H54 (cell line): ENCODE measurements at places on chromosomes 3 and 15.

GRCh38 chr3:128787256-128788253, 61.6 kb downstream of the RAB7A start:
- no peak for DNase-seq

GRCh38 chr3:71307991-71308697, 275.4 kb downstream of the FOXP1 start:
- no peak for DNase-seq

- DNase-seq, result no peak
These were observed 475.0 kb upstream of the CBLB start for GRCh38 chr3:106343811-106344210.

DNA sequence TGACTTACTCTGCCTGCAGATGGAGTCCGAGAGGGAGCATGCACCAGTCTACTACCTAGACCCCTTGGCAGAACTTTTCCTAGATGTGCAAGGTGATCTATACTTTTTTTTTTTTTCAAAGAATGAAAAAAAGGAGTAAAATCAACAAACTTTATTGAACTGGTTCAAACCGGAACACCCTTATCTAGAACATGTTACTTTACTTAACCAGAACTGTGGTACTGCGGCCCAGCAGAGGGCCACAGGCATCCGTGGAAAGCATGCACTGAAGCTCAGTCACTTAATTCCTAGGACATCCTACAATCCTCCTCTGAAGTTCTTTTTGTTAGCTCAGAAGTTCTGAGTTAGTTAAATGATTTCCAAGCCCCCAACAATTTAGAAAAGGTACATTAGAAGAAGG, 21.6 kb downstream of the CHAC1 start:
- no peak for DNase-seq

GRCh38 chr15:40984964-40985363, 31.7 kb downstream of the CHAC1 start:
- DNase-seq, result peak; percentile 82

DNA sequence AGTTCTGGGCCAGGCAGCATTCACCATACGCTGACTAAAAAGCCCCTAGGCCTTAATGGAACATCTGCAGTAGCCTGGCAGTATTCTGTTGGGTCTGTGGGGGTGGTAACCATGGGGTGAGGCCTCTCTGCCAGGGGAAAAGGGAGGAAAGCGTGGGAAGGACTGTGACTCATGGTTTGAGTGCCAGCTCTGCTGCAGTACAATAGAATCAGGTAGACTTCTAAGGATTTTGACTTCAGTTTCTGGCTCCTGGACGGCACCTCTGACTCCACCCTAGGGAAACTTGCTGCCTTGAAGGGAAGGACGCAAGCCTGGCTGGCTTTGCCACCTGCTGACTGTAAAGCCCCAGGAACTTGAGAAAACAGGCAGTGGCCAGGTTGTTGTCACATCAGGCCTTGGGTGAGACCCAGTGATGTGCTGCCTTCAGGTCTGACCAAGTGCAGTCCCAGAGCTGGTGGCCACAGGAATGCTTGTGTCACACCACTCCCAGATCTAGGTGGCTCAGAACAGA, 148.6 kb downstream of the SUCNR1 start:
- no peak for DNase-seq

- no peak for DNase-seq
These were observed 241.3 kb downstream of the UBE2E2 start for GRCh38 chr3:23444386-23444785.

GRCh38 chr15:42286445-42287029, 13.3 kb upstream of the TMEM87A start:
- no peak for DNase-seq

DNA sequence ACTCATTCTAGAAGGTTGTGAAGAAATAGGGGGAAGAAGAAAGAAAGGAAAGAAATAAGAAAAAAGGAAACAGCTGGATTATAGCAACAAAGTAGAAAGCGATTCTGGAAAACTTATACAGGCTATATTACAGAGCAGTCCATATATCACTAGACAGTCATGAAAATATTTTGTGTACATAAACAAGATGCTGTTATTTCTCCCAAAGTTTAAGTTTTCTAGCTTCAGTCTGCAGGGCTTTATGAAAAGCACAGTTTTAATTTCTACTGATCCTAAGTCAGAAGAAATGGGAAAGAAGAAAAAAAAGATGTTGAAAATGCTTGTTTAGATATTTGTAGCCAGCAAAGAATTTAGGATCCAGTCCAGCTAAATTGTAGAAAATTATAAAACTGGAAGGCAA, 321.4 kb upstream of the NDN start:
- DNase-seq, result no peak

GRCh38 chr3:21290557-21290956, 460.5 kb downstream of the ZNF385D start:
- DNase-seq, result no peak

DNA sequence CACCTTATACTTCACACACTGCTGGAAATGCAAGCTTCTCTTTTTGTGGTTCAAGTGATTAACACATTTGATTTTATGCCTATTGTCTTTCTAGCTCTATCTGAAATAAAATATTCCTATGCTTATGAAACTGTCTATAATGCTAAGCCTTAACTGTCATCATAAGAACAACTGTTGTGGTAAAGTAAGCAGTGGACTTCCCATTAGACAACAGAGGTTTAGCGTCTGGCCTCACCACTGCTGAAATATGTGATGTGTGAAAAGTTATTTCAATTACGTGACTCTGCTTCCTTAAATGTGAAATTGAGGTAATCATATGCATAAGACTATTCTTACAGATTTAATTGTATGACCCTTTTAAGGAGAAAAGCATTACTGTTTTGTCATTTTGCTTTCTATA, 140.2 kb upstream of the LYSMD4 start:
- no peak for DNase-seq

- DNase-seq, result peak; percentile 12
These were observed 24.3 kb downstream of the FILIP1L start for GRCh38 chr3:100089812-100090668.

- DNase-seq, result no peak
These were observed 33.5 kb downstream of the TGFBR2 start for GRCh38 chr3:30639937-30640336.

DNA sequence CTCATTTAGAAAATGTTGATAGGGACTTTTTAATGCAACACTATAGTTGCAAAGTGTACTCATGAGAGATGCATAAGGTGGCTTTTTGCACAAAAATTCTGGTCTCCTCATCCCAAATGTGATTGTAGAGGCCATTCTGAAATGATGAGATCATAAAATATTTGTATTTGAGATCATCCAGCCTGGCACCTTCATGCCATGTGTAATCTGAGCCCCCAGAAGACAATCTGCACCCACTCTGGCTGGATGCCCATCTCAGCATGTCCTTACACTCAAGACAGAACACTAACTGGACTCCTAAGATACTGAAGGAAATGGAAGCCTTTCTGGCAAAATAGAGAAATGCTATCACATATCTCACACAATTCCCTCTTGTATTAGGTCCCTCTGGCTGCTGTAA, 49.2 kb downstream of the SLC7A14 start:
- no peak for DNase-seq

- no peak for DNase-seq
These were observed 583.2 kb downstream of the EPHA3 start for GRCh38 chr3:89690646-89691045.

- DNase-seq, result no peak
These were observed 212.9 kb upstream of the ARPP21 start for GRCh38 chr3:35426366-35426958.

GRCh38 chr3:72154391-72155335, 369.7 kb upstream of the PROK2 start:
- no peak for DNase-seq

DNA sequence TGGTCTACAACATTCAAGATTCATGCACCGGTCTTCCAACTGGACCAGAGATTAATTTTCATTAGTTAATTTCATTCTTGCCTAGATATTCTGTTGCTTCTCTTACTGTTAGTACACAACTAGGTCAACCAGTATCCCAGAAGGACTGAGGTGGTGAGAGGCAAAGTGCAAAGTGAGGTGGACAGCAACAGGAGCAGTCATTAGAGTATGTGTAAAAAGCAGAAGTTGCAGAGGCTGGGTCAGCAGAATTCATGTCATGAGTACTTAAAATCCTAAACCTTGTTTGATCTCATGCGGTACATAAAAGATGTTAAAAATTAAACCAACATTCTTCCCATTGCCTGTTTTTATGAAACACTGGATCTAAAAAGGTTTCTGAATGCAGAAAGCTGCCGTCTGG, 46.7 kb downstream of the PARP14 start:
- no peak for DNase-seq

DNA sequence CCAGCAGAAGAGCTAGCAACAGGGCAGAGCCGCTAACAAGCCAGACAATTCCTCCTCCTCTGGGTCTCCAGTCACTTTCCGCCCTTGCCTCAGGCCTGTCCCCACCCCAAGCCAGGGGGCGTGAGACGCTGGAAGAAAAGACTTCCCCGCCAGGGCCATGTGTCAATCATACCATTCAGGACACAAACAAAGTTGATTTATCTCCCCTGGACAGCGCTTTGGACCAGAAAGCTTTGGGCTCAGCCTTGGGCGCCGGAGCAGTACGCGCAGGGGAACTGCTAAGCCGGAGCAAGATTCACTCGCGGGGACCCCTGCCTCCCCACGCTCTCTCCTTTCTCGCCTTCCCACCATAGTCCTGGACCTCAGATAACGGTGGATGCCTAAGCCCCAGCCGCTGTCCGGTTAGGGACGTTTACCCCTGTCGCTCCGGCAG, 479 bp downstream of the LRRC2 start:
- DNase-seq, result no peak

- no peak for DNase-seq
These were observed 29.6 kb downstream of the CALML4 start for GRCh38 chr15:68175526-68175925.

DNA sequence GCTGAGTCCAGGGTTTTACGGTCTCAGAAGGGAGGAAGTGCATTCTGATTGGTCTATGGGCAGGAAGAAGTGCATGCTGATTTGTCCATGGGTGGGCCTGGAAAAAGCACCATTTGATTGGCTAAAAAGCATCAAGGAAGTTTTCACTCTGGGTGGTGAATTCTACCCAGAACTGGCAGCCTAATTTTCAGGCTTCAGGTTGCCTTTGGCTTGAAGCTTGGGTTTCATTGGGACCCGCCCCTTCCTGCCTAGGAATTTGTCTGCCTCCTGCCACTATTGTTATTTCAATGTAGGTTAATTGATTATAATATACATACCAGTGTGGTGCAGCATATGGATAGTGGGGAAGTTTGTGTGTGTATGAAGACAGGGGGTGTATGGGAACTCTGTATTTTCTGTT, 1355.9 kb downstream of the SI start:
- DNase-seq, result no peak

DNA sequence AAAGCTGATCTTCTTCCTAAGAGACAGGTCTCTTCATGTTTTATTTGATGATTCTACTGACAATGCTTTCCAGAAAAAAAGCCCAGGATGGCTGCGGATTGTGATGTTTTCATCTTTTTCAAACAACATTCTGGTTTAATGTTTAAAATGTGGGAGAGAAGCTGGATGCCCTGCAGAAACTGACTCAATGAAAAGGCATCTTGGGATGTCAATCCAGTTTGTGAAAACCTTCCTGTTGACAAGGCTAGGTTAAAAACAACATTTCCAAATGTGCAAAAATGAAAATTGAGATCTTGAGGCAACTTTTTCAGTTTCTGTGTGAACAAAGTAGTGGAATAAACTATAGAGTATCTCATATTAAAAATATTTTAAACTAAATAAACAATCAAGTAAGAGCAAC, 156.0 kb upstream of the MRPL3 start:
- no peak for DNase-seq

GRCh38 chr3:62454916-62455315, 81.6 kb upstream of the FEZF2 start:
- DNase-seq, result no peak

- DNase-seq, result no peak
These were observed 40.2 kb upstream of the ARF4 start for GRCh38 chr3:57637391-57637790.

GRCh38 chr15:98800437-98801233, 152.3 kb downstream of the IGF1R start:
- DNase-seq, result peak; percentile 17

DNA sequence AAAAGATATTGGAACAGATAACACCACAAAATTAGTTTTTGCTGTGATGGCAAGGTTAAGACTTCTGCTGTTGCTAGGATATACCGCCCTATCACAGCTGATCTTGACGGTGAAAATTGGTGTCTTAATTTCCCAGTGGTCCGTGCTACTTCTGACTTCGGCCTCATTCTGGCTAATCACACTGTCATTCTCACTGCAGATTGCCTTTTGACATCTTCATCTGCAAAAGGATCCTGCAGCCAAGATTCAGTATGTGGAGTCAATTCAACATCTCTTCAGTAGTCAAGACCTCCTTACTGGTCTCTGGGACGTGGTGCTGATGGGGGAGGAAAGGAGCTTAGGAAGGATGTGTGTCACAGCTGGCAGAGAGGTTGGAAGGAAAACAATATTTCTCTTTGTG, 438.6 kb downstream of the WDR72 start:
- no peak for DNase-seq

GRCh38 chr3:40120806-40121205, 188.7 kb upstream of the EIF1B start:
- no peak for DNase-seq

DNA sequence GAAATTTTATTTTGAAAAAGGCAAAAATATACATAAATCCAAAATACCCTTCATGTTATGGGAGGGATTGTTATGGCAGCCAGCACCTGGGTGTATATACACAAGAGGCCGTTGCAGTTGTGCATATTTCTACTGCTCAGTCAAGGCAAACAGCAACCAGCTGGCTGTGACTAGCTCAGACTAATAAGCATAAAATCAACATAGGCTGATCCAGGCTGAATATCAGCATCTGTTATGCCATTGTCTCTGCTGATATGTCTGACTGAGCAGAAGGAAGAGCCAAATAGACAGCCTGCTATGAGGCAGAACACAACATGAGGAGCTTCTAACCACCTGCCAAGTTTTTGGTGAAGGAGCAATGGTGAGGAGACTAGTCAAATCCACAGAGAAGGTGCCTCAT, 457.5 kb upstream of the ALCAM start:
- DNase-seq, result no peak
